ENCODE measurements at places on chromosomes 4 and X.

GRCh38 chrX:64394874-64395567, at the start of gene MTMR8:
TSS of gene MTMR8 (minus strand) at chrX:64395452. CDS start at chrX:64395363, 89 bp downstream.
- no peak within 1 kb of the TSS for H3K27ac ChIP-seq
- no peaks in the 10 kb centered on the region for H3K36me3 ChIP-seq
- H3K4me3 ChIP-seq, result peak within 1 kb of the TSS; percentile 51

GRCh38 chr4:153143527-153144348, 60.5 kb upstream of the TRIM2 start:
- DNase-seq, result peak; percentile 83
- H3K27ac ChIP-seq, result peak overlapping the region; percentile 61
- H3K27me3 ChIP-seq, result no peaks in the 10 kb centered on the region

- H3K4me1 ChIP-seq, result no peaks in the 10 kb centered on the region
- no peak overlapping the region for H3K27ac ChIP-seq
- DNase-seq, result no peak
- no peaks in the 10 kb centered on the region for H3K36me3 ChIP-seq
- H3K4me3 ChIP-seq, result no peak overlapping the region
Observed at GRCh38 chr4:47493238-47494123, 8.4 kb downstream of the ATP10D start.

- no peaks in the 10 kb centered on the region for H3K36me3 ChIP-seq
- H3K4me3 ChIP-seq, result no peak overlapping the region
- no peak overlapping the region for H3K27ac ChIP-seq
- H3K4me1 ChIP-seq, result no peaks in the 10 kb centered on the region
Observed at GRCh38 chr4:11198516-11199305, 230.0 kb downstream of the HS3ST1 start.

GRCh38 chrX:77622672-77623071, 163.3 kb downstream of the ATRX start:
- H3K4me3 ChIP-seq, result no peak overlapping the region
- no peak overlapping the region for H3K27ac ChIP-seq
- no peaks in the 10 kb centered on the region for H3K27me3 ChIP-seq
- H3K36me3 ChIP-seq, result no peaks in the 10 kb centered on the region
- DNase-seq, result no peak

DNA sequence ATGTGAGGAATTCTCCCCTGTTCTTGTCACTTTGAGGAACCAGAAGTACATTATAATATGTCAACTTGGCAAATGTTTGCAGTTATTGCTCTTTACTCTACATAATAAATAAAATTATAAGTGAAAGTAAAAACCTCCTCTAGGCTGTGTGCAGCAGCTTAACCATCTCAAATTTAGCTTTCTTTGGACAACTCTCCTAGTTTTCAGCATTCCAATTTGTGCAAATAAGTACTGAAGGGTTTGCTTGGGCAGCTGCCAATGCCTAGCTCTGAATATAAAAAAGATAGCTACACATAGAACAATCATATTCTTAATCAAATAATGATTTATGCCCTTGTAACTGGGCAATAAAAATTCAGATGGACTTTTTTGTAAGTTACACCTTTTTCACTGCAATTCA, 82.5 kb downstream of the GASK1B start:
- H3K36me3 ChIP-seq, result no peaks in the 10 kb centered on the region
- no peak overlapping the region for H3K27ac ChIP-seq
- no peaks in the 10 kb centered on the region for H3K4me1 ChIP-seq
- H3K27me3 ChIP-seq, result no peaks in the 10 kb centered on the region

DNA sequence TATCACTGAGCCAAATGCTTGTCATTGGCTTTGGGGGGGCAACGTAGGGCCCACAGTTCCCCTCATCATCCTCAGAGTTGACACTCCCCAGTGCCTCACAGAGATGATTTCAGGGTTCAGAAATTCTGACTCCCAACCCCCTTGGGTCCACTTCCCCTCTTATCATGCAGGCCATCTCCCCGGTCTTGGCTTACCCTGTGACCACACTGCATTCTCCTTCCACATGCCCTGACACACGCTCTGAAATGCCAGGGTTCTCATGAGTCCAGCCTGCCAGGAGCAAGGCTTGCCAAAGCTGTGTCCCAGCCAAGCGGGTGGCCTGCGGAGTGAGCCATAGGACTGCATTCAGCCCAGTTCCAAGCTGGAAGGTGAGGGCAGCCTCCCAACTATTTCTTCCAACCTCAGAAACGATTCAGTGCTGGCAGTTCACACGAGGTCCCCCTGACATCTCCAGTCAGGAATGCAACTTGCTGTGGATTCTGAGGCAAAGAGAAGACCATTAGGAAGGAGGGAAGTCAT, 101.2 kb downstream of the SMIM20 start:
- no peak for DNase-seq
- no peak overlapping the region for H3K27ac ChIP-seq
- no peaks in the 10 kb centered on the region for H3K27me3 ChIP-seq
- no peaks in the 10 kb centered on the region for H3K36me3 ChIP-seq
- no peak overlapping the region for H3K4me3 ChIP-seq
- peaks cover 9% of the 10 kb centered on the region for H3K4me1 ChIP-seq

DNA sequence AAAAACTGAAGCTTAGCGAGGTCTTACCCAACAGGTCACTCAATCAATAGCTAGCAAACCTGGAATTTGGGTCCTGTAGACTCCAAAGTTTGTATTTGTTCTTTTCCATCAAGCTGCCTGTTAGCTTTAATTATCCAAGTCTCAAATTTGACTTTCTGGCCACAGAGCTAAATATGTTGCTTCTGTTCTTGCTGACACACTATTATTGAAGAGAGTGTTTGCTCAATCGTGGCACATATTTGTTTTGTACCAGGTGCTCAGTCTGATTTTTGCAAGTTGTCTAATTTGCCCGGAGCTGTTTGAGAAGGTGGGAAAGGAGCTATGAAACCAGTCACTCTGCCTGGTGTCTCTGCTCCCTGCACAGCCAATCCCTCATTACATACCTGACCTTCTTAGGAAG, 41.7 kb upstream of the FRMD7 start:
- H3K4me1 ChIP-seq, result no peaks in the 10 kb centered on the region
- no peak overlapping the region for H3K4me3 ChIP-seq
- H3K27me3 ChIP-seq, result peaks cover 2% of the 10 kb centered on the region
- H3K36me3 ChIP-seq, result no peaks in the 10 kb centered on the region

DNA sequence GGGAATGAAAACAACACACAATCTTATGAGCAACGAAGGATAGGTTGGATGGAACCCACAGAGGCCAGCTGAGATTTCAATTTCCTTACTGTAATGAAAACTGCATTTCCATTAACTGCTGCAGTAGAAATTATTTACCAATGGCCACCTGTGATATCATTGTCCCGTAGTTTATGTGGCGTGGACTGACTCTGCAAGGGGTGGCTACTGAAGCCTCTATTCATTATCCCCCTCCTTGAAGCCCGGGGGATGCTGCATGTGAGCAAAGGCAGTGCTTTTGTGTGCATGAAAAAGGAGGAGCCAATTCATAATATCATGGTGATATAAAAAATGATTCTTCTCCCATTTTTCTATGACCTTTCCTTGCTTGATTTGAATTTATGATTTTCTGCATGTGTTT, 207.8 kb downstream of the PTTG2 start:
- H3K4me3 ChIP-seq, result no peak overlapping the region
- no peaks in the 10 kb centered on the region for H3K4me1 ChIP-seq
- no peaks in the 10 kb centered on the region for H3K27me3 ChIP-seq
- no peak overlapping the region for H3K27ac ChIP-seq

GRCh38 chr4:163598028-163598427, 103.5 kb downstream of the TMA16 start:
- H3K4me1 ChIP-seq, result no peaks in the 10 kb centered on the region
- H3K27me3 ChIP-seq, result no peaks in the 10 kb centered on the region
- no peak overlapping the region for H3K27ac ChIP-seq
